Neural progenitor cell (in vitro differentiated cells): ENCODE measurements at places on chromosomes 11 and 22.

DNA sequence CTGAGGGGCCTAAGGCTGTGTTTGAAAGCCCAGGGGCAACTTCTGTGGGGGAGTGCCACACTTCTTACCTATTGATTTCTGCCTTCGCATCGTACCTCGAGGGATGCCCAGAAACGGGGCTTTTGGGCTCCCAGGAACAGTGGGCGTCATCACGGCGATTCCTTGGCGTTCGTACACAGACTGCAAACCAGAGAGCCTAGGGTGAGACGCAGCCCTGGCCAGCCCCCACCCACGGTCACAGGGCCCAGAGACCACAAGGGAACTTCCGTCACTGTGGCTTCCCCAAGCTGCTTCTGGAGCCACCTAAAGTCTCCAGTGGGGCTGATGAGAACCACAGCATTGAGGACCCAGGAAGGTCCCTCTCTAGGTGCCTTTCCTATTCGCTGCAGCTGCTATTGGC is 91.9 kb downstream of the CTTN start:
- no peak for DNase-seq

DNA sequence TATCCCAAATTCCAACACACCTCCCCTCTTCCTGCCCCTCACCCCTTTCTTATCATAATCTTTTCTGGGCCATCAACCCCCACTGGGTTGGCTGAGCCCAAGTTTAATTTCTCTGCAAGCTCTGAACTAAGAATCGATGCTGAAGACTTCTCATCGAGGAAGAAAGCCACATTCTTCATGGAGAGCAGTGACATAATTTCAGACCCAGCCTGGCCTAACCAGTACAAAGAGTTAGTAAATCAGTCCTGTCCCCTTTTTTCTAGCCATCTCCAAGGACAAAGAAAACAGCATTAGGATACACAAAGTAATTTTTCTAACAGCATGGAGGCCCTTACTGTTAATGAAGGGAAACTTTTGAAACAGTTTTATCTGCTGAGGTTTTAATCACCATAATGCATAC is 45.0 kb downstream of the KCNJ1 start:
- DNase-seq, result no peak

DNA sequence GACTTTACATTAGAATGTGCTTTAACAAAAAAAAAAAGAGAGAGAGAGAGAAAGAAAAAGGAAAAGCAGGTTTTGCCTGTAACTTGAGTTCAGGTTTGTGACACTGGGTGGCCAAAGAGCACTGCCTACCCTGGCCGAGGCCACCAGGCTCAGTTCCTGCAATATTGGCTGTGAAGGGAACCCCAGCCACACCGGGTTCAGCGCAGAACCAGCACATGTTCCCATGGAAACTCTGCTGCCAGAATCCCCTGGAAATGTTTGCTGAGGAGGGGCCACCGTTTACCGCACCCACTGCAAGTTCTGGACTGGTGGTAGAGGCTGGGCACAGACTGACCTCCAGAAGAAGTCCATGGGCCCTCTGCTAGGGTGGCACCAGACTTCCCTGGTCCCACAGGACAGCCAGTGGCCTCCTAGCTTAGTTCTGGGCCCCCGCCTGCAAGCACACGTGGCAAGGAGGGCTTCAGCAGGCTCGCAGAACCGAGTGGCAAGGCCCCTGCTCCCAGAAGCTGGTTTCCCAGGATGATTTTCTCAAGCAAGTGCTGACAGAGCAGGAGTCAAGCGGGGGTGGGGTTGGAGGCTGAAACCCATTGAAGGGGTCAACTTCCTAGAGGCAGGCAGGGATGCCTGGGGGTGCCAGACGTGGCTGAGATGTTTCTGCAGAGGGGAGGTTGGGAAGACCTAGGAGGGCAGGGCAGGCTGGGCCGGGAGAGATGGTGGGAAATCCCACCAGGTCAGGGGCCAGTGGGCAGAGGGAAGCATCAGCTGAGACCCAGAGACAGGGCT is 51.2 kb downstream of the NFAM1 start:
- DNase-seq, result no peak

DNA sequence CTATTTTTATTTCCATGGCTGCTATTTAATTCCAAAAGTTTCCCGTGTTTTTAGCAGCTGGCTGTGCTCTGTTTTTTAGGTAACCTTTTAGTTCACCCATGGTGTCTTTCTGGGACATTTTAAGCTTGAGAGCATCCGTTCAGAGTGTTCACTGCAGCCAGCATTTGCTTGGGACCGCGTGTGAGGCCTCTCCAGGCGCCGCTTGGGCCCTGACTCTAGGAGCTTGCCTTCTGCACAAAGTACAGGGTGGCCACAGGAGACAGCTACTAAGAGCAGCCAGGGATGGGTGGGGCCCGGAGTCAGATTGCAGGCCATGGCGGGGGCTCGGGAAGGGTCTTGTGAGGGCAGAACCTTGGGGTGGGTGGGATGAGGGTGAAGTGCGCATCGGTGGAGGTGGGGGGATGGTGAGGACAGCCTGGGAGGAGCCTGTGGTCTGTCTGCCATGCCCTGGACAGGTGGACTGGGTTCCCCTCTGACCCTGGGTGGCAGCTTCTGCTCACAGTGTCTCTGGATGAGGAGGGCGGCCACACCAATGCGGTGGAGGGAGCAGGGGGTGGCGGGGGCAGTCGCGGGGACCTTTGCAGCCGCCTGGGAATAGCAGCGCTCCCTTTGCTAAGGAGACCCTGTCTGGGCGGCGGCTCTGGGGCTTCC is 288.1 kb downstream of the TBC1D22A start:
- DNase-seq, result no peak

- DNase-seq, result no peak
Observed at GRCh38 chr22:23275751-23276150, 95.4 kb downstream of the BCR start.

GRCh38 chr22:36731916-36732315 is 28.4 kb upstream of the CACNG2 start:
- no peak for DNase-seq
